ENCODE measurements at places on chromosomes 6 and 20.
A peak's percentile ranks its signal among the peaks of the same experiment; 100 is the strongest.

GRCh38 chr6:108825326-108825725 is 22.9 kb upstream of the ARMC2 start:
- DNase-seq, result no peak

DNA sequence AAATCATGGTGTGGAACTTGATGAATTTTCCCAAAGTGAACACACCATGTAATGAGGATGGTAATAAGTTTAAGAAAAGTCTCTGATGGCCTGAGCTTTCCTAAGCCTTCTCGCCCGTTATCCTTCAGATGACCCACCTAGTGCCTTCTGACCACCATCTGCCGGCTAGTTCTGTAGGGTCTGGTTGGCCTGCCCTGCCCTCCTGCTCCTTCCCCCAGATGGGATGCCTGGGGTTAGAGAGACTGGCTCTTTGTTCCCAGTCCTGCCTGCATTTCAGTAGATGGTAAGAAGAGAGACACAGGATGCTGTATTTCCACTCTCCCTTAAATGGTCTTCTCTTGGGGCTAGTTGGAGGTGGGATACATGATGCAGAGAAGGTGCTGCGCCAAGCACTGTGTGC is 43.0 kb downstream of the TIAM2 start:
- DNase-seq, result no peak

DNA sequence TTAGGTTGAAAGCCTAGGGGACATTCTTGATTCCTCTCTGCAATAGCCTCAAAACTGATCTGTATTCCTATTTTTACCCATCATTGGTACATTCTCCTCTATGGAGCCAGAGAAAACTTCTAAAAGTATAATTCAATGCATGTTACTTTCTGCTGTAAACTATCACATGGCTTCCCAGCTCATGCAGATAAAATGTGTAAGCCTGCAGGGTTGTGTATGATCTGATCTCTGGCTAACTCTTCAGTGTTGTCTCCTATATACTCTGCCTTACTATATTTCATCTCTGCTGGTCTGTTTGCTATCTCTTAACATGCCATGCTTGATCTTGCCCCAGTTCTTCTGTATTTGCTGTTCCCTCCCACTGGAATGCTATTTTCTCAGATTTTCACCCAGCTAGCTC is 323.3 kb upstream of the RSPO3 start:
- DNase-seq, result no peak

DNA sequence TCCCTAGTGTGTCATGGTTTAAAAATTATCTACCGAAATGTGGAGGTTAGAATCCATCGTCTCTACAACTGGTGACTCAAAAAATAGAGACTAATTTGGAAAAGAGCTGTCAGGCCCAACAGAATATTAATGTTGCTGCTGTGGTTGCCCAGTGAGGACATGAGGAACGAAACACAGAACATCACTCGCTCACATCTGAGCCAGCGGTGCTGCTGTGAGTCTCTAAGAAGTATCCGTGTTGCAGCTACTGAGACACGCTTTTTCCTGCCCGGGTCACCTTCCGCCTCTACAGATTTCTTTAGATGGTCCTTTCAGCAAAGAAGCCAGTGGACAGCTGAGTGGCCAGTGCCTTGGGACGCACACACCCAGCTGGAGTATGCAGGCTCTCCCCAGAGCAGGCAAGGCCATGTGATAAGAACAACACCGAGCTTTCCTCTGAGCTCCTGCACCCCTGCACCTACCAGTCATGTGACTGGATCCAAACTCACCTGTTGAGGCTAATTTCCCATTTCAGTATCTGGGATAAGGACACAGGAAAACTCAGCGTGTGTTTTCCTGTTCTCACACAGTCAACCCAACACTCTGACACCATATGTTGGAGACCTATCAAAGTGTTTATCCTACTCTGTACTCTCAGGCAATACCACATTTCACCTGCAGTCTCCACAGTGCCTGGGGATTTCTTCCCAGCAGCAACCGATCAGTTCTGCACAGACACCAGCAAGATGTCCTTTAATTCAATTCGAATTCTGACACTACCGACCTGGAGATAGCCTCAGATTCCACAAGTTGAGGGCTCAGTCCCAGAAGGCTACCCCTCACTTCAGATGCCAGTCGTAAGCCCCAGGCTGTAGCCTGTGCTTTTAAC is 119.0 kb upstream of the RPS6KA2 start:
- peak; percentile 15 for DNase-seq

DNA sequence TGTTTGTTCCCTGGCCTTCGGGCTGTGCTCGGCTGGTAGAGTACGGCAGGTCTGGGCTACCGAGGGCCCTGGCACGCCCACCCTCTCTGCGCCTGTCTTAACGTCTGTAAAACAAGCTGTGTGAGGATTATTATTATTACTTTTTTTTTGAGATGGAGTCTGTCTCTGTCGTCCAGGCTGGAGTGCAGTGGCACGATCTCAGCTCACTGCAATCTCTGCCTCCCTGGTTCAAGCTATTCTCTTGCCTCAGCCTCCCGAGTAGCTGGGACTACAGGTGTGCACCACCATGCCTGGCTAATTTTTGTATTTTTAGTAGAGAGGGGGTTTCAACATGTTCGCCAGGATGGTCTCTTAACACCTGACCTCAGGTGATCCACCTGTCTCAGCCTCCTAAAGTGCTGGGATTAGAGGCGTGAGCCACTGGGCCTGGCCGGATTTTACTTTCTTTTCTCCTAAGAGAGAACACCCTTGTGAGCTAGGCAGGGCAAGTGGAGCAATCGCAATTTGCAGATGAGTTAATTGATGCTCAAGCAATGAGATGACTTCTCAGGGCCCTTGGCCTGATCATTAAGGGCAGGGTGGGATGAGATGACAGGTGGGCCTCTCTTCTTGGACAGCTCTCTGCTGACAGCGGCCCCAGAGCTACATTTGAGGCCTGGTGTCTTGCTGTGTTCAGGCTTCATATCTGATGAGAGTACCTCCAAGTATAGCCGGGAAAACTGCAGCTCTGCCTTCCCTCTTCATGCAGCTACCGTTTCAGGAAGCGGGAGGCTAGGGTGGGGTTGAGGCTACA is 859 bp upstream of the SMIM29 start:
- no peak for DNase-seq

GRCh38 chr6:6964675-6965074 is 143.1 kb upstream of the RREB1 start:
- no peak for DNase-seq

GRCh38 chr20:47551222-47551621 is 49.5 kb downstream of the NCOA3 start:
- DNase-seq, result no peak

- no peak for DNase-seq
Observed at GRCh38 chr6:107703606-107704005, 120.5 kb downstream of the SCML4 start.

- DNase-seq, result no peak
Observed at GRCh38 chr6:39421383-39422225, 99.1 kb upstream of the KCNK16 start.

DNA sequence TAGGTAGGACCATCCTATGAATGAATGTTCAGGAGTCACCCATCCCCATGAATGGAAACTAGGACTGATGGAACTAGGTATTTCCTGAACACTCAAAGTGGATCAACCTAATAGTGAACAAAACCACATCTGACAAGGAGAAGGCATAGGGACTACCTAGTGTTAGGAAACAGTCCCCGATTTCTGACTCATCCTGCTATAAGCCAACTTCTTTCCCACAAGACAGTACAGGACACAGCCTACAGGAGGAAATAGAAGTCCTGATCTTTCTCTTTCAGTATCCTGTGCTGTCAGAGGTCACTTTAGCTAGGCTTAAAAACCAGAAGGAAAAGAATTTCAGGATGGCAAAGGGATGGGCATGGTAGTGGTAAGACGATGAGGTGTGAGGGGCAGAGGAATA is 19.5 kb upstream of the GMDS start:
- DNase-seq, result no peak

- DNase-seq, result no peak
Observed at GRCh38 chr20:24617080-24617432, 147.6 kb downstream of the SYNDIG1 start.

GRCh38 chr6:13700232-13700631 is 11.4 kb downstream of the RANBP9 start:
- peak; percentile 38 for DNase-seq

- peak; percentile 84 for DNase-seq
Observed at GRCh38 chr20:59010995-59011873, 4.2 kb upstream of the CTSZ start.

DNA sequence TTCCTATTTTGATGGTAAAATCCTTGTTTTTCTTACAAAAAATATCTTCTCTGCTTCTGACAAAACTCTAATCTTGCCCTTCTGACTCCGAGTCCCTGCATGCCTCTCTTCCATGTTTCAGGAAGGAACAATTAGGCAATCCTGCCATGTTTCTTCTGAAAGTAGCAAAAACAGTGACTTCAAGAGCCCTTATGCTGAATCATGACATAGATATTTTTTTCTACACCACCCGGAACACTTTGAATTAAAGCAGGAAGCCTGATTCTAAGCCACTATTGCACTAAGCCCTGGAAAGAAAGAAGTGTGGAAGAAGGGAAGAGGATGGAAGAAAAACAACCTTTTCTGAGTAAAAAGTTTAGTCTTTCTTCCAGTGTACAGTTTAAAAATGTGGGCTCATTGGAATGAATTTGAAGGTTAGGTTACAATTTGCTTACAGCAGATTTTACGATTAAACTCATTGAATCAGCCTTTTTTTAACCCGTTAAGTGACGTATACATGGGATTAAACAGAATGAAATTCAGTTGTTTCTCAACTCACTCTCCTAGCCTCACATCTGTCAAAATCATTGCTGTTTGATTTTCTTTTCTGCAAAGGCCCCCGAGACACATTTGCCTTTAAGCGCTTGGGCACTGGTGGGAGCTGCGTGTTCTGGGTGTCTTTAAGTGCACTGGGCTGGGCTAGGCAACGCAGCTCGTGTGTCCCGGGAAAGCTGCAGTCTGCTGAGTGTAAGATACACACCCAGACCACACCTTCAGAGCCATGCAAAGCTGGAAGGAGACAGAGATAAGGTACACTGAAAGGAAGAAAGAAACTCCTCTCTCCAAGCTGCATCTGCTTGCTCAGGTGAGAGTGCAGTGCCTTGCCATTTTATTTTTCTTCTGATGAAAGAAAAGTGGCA is 159.4 kb upstream of the CITED2 start:
- peak; percentile 88 for DNase-seq

DNA sequence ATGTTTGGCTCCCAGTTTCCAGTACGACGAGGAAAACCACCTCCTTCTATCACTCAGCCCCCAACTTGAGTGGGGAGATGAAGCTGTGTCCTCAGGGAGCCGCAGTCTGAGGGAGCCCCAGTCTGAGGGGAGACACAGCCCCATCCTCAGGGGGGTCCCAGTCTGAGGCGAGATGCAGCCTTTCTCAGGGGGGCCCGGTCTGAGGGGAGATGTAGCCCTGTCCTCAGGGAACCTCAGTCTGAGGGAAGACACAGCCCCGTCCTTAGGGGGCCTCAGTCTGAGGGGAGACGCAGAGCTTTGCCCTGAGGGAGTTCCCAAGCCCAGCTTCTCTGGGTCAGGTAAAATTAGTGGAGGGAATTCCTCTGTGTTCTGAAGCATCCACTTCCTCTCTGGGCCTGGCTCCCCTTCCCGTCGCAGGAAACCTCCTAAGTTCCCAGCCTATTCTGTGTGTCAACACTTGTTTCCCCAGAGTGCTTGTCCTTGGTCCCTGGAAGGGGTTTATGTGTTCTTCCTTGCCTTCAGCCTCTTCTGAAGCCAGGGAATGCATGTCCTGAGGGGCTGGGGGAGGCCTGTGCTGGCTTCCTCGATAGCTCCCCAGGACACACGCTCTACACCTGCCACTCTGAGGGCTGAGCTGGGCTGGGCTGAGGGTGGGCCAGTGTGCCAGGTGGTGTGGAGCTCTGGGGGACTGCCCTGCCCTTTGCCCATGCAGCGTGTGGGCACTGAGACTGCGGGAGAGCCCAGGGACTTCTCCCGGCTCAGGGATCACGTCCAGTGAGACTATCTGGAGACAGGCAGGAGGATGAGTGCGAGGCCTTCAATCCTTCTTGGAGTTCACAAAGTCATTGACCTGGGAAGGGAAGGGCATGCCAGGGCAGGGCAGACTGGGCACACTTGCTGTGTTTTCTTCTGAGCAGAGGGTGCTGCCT is 55.4 kb downstream of the VEGFA start:
- no peak for DNase-seq

DNA sequence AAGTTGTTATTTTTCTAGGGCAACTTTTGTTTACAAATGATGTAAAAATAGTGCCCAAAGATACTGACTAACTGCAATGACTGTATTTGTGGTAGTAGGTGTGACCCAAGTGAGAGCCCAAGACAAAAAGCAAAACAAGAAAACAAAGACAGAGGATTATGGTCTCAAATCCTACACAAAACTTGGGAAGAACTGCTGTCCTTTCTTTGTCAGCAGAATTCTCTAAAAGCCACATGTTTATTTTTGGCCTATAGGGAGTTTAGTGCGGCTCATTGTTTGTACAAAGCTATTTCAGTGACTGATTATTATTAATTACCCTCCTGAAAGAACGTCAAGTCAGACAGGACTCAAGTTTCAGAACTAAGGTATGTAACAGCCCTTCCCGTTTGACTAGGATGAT is 509.2 kb upstream of the SLC35B3 start:
- DNase-seq, result no peak

DNA sequence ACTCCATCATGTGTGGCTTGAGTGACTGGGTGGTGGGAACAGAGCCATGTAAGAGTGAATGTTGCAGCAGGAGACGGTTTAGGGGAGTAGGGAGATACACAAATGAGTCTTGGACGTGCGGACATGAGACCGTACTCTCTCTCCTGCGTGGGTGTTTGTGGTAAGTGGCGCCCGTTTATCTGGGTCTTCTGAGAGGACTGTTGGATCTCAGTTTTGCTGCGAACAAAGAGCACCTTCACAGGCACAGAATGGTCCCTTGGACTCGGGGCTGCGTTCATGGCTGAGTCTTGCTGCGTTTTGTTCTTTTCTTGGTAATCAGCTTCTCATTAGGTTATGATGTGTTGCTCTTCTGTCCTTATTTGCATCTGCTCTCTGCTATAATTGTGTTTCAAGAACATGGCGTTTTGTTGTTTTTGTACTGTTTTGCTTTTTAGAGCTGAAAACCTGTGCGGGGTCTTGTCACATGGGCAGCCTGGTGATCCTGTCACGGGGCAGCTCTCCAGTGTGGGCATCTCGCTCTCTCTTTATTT is 28.5 kb downstream of the STK35 start:
- no peak for DNase-seq

GRCh38 chr6:150598858-150599198 is 857 bp upstream of the PLEKHG1 start:
- DNase-seq, result no peak

- no peak for DNase-seq
Observed at GRCh38 chr20:51359947-51360346, 182.6 kb downstream of the NFATC2 start.

DNA sequence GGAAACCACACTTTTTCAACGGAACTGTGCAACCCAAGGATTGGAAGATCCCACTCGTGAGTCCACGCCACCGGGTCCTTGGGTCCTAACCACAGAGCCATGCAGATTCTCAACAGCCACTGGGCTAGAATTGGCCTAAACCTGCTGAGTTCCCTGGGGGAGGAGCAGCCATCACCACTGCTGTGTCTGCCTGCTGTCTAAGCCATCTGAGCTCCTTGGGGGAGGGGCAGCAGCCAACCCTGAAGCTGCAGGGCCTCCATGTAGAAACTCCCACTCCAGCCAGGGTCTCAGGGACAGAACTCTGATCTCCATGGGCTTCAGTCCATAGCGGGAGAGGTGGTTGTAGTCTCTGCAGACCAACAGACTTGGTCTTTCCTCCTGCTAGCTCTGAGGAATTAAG is 154.6 kb upstream of the VGLL2 start:
- DNase-seq, result no peak
